Fibroblast of lung (primary cell): ENCODE measurements at places on chromosomes 7 and 10. TPM values are rescaled to one million over a fixed set of nuclear protein-coding genes. Genes with fewer than 3 reads are reported as not detected.

DNA sequence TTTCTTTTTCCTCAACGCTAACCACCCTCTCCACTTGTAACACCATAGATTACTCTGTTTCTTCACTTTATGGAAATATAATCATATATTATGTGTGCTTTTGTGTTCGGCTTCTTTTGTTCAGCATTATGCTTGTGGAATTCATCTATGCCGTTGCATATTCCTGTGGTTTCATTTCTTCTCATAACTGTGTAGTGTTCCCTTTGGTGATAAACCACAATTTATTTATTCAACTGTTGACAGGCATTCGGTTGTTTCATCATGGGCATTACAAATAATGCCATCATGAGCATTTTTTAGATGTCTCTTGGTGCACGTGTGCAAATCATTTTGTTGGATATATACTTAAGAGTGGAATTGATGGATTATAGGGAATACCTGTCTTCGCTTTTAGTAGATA, 12.1 kb downstream of the AVL9 start:
- peak; percentile 66 for DNase-seq

Gene ESYT2
- 83.0 and 93.0 TPM in 2 replicates for total RNA-seq

DNA sequence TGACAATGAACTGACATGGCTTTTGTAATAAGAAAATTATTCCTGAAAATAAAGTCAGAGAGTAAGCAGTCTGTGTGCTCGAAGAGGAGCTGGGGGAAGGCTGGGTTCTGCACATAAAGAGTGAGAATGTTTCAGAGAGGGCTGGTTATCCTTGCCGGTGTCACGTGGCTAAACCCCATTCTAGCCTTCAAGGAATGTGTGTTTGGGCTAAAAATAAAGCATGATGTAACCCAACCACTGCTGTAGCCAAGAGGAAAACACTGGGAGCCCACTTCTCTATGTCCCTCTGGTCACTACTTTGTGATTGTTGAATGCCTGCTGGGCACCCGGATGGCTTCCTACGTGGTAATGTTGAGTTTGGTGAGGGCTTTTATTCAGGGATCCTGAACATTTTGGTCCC, 23.5 kb downstream of the WDFY4 start:
- DNase-seq: peak; percentile 3

Gene TBX20
- not detected in 2 replicates for total RNA-seq

DNA sequence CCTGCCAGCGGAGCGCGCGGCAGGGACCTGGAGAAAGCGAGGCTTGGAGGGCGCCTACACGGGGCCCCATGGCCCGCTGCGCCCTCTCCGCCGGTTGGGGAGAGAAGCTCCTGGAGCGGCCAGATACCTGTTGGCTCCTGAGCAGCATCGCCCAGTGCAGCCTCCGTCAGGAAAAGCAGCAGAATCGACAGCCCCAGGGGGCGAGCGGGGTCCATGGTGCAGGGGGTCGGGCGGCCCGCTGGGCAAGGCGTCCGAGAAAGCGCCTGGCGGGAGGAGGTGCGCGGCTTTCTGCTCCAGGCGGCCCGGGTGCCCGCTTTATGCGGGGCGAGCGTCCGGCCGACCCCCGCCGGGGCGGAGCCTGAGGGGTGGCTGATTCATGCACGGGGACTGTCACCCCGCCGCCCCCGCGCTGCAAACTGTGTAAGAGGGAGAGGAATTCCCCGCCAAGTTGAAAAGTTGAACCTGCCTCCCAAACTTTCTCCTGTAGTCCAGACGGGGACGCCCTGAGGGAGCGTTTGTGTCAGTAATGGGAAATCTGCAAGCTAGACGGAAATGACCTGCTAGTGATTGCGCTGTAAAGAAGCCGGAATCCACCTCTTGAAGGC, at the start of gene TFPI2:
Gene TFPI2, minus strand, starts transcription at position 290 of the 605 bp plus-strand sequence. Its CDS starts 75 bp downstream, at position 215.
- peak; percentile 85 for DNase-seq

GRCh38 chr7:22141355-22141754, 195.7 kb upstream of the CDCA7L start:
- DNase-seq: no peak

DNA sequence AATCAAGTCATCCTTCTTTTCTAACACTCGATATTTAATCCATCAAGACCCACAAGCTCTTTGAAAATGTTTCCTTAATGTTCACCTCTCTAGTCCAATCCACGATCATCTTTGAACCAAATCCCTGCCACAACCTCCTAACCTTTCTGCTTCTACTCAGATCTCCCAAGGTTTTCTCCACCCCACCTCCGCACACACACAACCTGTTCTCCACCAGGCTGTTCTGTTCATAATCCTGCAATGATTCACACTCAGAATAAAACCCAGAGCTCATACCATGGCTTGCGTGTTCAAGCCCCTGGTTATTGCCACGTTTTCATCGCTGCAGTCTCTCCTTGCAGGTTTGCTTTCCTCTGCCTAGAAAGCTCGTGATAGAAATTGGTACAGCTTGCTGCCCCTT, 53.8 kb upstream of the BAMBI start:
- no peak for DNase-seq

Gene C10orf90
- total RNA-seq: 0.17 TPM in 1 of 2 replicates, not detected in the other

DNA sequence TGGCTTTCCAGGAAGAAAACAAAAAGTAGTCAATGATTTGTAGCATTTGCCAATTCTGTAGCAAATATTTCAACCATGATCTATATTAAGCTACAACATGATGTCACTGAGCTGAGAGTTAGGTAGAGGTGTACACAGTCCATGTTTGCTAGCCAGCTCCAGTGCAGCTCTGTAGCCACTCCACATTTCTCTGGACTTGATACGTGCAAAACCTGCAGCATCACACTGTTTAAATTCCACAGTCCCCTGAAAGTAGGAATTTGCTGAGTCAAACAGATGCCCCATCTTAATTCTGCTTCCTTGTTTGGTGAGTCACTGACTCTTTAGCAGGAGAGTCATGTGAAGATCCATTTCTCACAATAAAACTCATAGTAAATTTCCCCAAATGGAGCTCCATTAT, 89.8 kb upstream of the LRRTM3 start:
- DNase-seq: peak; percentile 92

Gene FZD8
- total RNA-seq: 0.66 and 0.77 TPM in 2 replicates

- no peak for DNase-seq
Measured at GRCh38 chr7:138417078-138417700, 42.9 kb upstream of the TRIM24 start.
